ENCODE measurements at places on chromosomes 3 and 15.

DNA sequence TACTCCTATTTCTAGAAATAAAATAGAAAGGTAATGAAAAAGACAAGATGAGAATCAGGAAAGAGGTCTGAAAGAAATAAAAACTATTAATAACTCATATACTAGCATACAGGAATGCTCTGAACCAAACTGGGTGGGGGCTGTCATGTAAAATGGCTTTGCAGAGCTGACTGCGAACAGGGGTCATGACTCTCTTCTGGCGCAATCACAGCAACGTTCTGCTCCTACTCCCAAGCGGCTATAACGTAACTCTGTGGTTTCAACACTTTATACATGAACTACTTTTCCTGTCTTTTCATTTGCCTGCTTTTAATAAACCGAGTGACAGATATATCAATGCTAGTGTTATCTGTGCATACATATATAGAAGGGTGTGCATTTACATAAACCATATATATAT lies 116.7 kb downstream of the DLG1 start:
- DNase-seq: no peak
- H3K4me3 ChIP-seq: no peak overlapping the region
- no peaks in the 10 kb centered on the region for H3K27me3 ChIP-seq
- H3K27ac ChIP-seq: no peak overlapping the region
- peaks cover 17% of the 10 kb centered on the region for H3K4me1 ChIP-seq
- H3K36me3 ChIP-seq: peaks cover 5% of the 10 kb centered on the region

GRCh38 chr15:71103102-71103676 lies 12.1 kb upstream of the THSD4 start:
- H3K27ac ChIP-seq: peak overlapping the region; percentile 7
- DNase-seq: no peak
- no peaks in the 10 kb centered on the region for H3K27me3 ChIP-seq
- H3K36me3 ChIP-seq: no peaks in the 10 kb centered on the region
- H3K4me1 ChIP-seq: peaks cover 9% of the 10 kb centered on the region
- H3K4me3 ChIP-seq: no peak overlapping the region

GRCh38 chr15:79962178-79962577 lies 8.8 kb downstream of the BCL2A1 start:
- peaks cover 3% of the 10 kb centered on the region for H3K27me3 ChIP-seq
- DNase-seq: no peak
- no peak overlapping the region for H3K27ac ChIP-seq
- H3K36me3 ChIP-seq: no peaks in the 10 kb centered on the region
- H3K4me1 ChIP-seq: peaks cover 7% of the 10 kb centered on the region
- H3K4me3 ChIP-seq: no peak overlapping the region

GRCh38 chr15:93180656-93181055 lies 91.6 kb upstream of the RGMA start:
- peaks cover 4% of the 10 kb centered on the region for H3K36me3 ChIP-seq
- peaks cover 63% of the 10 kb centered on the region for H3K4me1 ChIP-seq
- H3K27ac ChIP-seq: peak overlapping the region; percentile 31
- peaks cover 14% of the 10 kb centered on the region for H3K27me3 ChIP-seq
- H3K4me3 ChIP-seq: peak overlapping the region; percentile 4

DNA sequence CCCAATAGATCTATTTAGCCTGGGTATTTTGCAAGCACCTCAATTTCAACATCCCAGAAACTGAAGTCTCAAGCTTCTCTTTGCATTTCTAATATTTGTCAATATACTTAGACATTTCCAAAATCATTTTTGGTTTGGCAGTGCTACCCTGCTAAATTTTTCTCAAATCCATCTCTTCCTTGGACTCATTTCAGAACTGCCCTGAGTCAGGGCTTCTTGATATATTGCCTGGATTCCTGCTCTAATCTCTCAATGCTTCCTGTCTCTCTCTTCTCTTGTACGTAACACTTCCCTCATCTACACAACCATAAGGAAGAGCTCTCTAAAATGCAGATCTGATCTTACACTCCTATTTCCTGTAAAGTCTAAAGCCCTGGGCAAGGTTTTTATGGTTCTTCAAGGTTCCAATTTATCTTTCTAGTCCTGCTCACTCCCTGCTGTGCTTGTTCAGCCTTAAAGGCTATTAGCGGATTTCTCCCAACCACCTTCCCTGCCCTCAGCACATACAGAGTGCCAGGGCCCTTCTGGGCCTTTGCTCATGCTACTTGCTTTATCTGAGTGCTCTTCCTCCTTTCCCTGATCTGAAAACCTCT lies 53.0 kb upstream of the MME start:
- peaks cover 53% of the 10 kb centered on the region for H3K4me1 ChIP-seq
- no peaks in the 10 kb centered on the region for H3K27me3 ChIP-seq

DNA sequence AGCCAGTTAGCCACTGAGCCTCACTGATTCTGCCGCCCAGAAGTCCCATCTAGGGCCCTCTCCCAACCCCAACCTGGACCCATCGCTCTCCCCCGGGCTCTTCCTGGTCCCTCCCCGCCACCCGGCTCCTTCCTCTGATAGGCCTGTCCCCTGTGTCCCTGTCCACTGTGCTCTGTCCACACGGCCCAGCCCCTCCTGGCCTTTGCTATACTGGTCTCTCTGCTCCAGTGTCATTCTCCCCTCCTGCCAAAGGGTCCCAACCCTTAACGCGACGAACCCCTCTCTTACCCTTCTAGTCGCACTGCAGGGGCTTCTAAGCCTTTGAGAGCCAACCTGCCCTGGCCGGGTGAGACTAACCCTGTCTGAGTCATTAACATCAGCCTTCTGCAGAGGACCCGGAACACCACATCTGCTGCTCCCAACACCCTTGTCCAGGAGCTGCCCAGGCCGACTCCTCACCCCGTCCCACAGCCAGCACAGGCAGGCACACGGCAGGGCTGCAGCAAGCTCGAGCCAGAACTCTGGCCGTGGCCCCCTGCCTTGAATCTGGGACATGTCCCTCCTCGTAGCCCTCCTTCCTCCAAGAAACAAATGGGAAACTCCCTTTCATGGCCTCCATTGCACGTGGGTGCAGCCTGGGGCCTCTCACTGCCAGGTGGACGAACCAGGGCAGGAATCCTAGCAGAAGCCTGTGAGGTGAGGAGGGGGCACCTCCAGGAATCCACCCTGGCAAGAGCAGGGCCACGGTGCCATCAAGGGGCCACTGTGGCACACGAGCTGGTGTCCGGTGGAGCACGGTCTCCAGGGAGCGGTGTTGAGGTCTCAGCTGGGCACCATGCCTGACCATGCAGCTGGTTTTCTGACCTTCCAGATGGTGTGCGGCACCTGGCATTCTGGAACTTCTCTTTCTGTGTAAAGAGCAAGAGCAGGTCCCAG lies 140.9 kb upstream of the IQSEC1 start:
- H3K36me3 ChIP-seq: no peaks in the 10 kb centered on the region
- no peak for DNase-seq
- no peak overlapping the region for H3K27ac ChIP-seq
- H3K4me1 ChIP-seq: peaks cover 26% of the 10 kb centered on the region
- peaks cover 48% of the 10 kb centered on the region for H3K27me3 ChIP-seq

- peaks cover 1% of the 10 kb centered on the region for H3K36me3 ChIP-seq
- H3K27me3 ChIP-seq: peaks cover 51% of the 10 kb centered on the region
- peaks cover 38% of the 10 kb centered on the region for H3K4me1 ChIP-seq
- no peak overlapping the region for H3K27ac ChIP-seq
Observed at GRCh38 chr3:159761848-159762635, 226.6 kb upstream of the IL12A start.

DNA sequence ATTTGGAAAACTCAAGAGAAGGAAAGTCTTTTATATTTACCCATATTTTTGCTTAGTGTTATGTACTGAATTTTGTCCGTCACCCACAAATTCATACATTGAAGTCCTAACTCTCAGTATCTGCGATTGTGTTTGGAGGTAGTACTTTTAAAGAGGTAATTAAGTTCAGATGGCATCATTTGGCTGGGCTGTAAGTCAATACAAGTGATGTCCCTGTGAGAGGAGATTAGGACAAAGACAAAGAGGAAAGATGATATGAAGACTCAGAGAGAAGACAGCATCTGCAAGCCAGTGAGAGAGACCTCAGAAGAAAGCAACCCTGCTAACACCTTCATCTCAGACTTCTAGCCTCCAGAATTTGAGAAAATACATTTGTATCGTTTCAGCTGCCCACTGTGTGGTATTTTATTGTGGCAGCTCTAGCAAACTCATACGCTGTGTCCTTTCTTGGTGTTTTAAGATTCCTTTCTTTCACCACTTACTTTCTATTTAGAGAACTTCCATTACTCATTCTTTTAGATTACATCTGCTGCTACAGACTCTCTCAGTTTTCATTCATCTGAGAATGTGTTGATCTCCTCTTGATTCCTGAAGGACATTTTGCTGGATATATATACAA lies 17.0 kb downstream of the LRCH3 start:
- no peak for DNase-seq
- H3K27me3 ChIP-seq: no peaks in the 10 kb centered on the region
- H3K36me3 ChIP-seq: peaks cover 47% of the 10 kb centered on the region

- H3K36me3 ChIP-seq: no peaks in the 10 kb centered on the region
- no peak overlapping the region for H3K27ac ChIP-seq
- peaks cover 7% of the 10 kb centered on the region for H3K27me3 ChIP-seq
Observed at GRCh38 chr3:193590088-193590856, 2.7 kb upstream of the OPA1 start.
